Activated T-cell treated with anti-CD3 and anti-CD28 coated beads for 1 hour (primary cell): ENCODE measurements at places on chromosomes 11 and 22.
A peak's percentile ranks its signal among the peaks of the same experiment; 100 is the strongest.

DNA sequence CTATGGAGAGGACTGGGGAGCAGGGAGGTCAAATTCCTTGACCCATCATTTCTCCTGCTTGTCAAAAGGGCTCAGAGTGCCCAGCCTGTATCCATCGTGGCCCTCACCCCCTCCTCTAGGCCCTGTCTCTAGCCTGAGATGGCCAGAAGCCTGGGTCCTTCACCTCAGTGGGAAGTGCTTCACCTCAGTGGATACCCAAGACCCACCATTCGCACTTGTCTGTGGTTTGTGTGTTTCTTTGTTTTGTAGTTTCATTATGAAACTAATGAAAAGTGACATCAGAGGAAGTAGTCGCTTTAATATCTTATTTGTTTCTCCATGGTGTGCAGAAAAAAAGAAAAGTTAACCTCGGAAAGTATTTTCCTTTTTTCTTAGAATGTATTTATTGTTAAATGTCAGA, 194.0 kb upstream of the CADM1 start:
- DNase-seq = no peak

- DNase-seq = no peak
Measured at GRCh38 chr11:123193742-123194141, 1.3 kb downstream of the CLMP start.

- no peak for DNase-seq
Measured at GRCh38 chr11:96329419-96329818, 13.6 kb downstream of the MAML2 start.

DNA sequence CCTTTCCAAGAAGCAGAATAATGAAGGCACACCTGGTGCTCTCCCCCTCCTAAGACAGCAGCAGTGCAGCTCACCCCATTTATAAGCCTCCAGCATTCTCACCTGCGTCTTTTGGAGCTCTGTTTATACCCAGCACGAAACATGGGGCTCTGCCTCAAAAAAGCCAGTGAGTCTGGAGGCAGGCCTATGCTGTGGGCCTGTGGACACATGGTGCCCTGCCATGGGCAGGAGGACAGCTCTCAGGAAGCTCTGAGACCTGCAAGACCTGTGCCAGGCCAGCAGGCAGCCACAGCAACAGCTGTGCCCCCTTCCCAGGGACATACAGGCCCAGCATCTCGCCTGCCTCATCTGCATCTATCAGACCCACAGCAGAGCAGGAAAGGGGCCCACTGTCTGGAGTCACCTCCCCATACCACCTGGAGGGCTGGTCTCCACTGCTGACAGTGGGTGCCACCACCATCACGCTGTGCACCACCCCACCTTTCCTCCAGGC, 64.2 kb downstream of the DGCR2 start:
- DNase-seq = no peak

DNA sequence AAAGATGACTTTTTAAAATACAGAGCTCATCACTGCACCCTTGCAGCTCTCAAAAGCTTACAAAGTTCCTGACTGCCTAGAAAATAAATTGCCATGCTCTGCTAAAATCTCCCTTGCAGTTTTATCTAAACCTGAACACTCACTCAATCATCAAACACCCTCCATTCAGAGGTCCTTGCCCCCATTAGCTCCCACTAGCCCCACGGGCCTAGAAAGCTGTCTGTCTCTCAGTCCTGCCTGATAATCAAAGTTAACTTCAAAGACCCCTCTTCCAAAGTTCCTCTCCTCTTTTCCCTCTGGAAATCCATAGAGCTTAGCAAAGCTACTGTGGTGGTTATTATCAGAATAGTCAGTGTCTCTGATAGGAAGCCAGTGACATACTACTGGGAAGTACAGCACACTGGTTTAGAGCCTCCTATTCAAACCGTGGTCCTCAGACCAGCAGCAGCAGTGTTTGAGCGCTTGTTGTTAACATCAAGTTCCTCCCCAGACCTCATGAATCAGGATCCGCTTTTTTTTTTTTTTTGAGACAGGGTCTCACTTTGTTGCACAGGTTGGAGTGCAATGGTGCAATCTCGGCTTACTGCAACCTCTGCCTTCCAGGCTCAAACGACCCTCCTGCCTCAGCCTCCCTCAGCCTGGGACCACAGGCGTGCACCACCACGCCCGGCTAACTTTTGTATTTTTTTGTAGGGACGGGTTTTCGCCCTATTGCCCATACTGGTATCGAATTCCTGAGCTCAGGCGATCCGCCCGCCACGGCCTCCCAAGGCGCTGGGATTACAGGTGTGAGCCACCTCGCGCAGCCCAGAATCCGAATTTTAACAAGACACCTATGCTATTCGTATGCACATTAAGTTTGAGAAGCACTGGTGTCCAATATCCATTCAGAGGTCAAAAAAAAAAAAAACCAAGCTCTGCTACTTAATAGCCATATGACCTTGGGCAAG, 1.2 kb downstream of the NDUFC2 start:
- no peak for DNase-seq

- DNase-seq = no peak
Measured at GRCh38 chr11:68411501-68411991, 49.0 kb upstream of the PPP6R3 start.

GRCh38 chr22:33023153-33023827, 34.9 kb downstream of the SYN3 start:
- DNase-seq = no peak

- no peak for DNase-seq
Measured at GRCh38 chr22:37400719-37401118, 26.6 kb downstream of the ELFN2 start.

- DNase-seq = no peak
Measured at GRCh38 chr22:38710351-38710750, 4.6 kb downstream of the GTPBP1 start.

GRCh38 chr11:45233121-45233803, 52.9 kb downstream of the SYT13 start:
- DNase-seq = peak; percentile 50

- DNase-seq = no peak
Measured at GRCh38 chr11:70128435-70128906, 50.4 kb downstream of the ANO1 start.

DNA sequence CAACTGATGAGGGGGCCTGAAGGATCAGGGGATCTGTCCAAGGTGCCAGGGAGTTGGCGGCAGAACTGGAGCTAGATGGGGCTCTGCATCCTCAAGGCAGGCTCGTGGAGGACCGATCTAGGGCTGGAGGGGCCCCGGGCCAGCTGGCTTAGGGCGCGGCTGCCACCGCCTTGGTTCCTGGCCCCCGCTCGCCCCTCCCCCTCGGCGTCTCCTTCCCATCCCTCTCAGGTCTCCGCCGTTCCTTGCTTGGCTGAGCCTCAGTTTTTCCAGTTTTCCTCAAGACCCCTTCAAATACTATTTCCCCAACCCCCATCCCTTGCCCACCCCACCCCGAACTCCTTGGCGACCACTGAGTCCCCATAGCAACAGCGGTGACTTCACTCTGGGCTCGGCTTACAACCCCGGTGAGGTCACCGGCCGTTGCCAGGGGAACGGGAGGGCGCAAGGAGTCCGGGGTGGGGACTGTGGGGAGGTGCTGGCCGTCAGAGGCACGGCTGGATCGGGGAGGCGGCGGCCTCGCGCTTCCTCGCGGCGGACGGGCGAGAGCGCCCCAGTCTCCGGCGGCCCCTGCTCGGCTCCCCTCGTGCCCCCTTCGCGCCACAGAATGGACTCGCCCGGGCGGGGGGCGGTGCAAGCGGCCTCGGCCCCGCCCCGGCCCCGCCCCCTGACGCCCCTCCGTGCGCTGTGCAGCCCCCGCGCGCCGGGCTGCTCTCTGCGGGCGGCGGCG, 7.5 kb downstream of the FREY1 start:
- peak; percentile 33 for DNase-seq

GRCh38 chr11:55966391-55966790, 3.4 kb downstream of the OR10AG1 start:
- DNase-seq = no peak

DNA sequence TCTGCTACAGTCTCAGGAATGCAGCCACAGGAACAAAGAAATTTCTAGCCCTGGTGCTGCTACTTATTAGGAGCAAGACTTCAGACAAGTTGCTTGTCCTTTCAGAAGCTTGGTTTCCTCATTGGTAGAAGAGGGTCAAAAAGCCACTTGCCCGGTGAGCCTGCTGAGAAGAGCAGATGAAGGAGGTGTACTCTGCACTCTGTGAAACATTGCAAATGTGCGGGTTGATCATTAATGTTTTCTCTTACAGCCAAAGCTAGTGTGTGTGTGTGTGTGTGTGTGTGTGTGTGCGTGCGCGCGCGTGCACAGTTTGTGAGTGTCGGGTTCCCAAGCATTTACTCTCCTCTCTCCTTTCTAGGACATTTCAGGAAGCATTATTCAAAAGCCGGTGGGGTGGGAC, 86.3 kb upstream of the NNMT start:
- no peak for DNase-seq

DNA sequence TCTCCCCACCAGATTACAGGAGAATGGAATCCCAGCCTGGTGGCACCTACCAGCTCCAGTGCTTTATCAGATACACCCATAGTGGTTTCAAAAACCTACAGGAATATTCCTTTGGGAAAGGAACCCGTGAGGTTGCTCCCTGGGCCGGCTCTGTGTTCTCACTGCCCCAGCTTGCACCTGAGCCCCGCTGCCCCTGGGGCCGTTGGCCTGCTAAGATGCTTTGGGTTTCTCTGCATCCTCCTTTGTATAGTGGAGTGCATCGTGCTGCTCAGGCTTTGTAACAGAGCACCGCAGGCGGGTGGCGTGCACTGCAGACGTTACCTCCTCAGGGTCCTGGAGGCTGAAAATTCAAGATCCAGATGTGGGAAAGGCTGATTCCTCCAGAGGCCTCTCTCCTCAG, 414.1 kb downstream of the BRD1 start:
- no peak for DNase-seq

- DNase-seq = no peak
Measured at GRCh38 chr22:38793317-38793716, 626 bp downstream of the DNAL4 start.

DNA sequence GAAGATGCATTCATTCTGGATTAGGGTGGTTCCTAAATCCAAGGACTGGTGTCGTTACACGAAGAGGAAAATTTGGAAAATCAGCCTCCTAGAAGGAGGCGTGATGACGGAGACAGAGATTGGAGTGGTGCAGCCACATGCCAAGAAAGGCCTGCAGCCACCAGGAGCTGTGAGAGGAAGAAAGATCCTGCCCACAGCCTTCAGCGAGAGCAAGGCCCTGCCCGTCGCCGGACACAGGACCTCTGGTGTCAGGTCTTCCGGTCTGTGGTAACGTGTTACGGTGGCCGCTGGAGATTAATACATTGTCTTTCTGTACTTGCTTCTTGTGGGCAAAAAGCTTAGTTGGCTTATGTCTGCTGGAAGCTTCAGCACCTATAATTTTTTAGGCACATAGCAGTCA, 1045.8 kb downstream of the BRD1 start:
- DNase-seq = no peak

DNA sequence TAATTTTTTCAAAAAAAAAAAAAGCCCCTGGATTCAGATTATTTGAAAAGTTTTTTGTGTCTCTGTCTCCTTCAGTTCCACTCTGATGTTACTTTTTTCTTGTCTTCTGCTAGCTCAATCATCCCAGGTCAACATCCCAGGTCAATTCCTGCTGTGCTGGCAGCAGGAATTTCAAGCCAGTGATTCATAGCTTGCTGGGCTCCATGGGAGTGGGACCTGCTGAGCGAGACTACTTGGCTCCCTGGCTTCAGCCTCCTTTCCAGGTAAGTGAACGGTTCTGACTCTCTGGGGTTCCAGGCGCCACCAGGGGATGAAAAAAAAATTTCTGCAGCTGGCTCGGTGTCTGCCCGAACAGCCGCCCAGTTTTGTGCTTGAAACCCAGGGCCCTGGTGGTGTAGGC, 31.4 kb downstream of the PLAAT5 start:
- DNase-seq = no peak

DNA sequence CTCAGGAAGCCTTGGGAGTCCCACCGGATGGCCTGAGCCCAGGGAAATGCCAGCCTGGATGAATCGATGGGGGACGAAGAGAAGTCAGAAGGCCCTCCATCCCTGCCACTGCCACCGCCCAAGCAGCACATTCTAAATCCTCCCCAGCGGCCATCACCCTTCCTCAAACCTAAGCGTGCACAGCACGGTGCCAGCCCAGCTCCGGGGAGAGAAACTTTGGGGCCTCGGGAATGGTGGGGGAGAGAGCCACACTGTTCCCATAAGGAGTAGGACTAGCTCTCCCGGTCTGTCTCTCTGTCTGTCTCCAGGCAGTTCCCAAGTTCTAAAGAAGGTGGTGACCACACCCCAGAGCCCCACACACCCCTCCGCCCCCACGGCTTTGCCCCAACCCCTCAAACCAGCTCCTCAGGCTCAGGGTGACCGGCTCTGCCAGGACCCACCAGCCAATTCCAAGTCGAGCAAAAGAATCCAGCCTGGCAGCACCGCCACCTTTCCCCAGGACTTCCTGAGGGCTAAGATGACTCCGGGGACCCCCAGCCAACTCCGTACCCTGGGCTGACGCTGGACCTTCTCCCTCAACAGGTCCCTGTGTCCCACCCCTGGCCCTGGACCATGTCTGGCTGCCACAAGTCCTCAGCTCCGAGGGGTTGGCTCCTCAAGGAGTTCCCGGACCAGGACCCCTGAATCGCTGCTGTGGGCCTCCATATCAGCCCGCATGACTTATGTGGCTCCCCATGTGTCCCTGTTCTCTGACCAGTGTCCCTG, 2.7 kb downstream of the AHNAK start:
- DNase-seq = no peak

GRCh38 chr11:121907379-121907778, 208.6 kb downstream of the BLID start:
- DNase-seq = no peak
